ENCODE measurements at places on chromosomes 5 and 9.

DNA sequence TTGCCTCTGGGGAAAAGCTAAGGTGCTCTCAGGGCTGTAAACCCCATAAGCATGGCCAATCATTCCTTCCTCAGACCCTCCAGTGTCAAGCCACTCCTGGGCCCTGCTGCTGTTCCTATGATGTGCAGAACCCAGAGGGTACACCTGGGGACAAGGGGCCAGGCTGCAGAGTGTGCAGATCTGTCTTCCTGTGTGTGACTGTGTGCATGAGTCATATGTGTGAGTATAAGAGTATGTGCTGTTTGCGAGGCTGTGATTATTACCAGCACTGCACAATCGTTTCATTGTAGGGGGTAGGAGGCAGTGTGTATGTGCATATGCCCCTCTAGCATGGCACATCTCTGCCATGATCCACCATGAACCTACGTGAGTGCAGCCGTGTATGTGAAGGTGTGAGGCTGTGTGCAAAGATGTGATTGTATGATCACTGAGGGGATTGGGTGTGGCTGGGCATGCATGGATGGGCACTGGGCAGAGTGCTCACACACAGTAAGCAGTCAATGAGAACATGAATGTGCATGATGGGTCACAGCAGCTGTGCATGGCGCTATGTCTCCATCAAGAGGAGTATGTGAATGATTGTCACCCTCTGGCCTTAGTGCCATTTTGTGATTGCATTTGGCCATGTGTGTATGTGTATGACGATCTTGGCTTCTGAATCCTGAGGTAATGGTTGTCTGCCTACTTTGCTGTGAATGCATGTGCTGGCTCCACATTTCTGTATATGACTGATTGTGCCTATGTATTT lies 2.4 kb upstream of the OR1K1 start:
- no peak for DNase-seq

DNA sequence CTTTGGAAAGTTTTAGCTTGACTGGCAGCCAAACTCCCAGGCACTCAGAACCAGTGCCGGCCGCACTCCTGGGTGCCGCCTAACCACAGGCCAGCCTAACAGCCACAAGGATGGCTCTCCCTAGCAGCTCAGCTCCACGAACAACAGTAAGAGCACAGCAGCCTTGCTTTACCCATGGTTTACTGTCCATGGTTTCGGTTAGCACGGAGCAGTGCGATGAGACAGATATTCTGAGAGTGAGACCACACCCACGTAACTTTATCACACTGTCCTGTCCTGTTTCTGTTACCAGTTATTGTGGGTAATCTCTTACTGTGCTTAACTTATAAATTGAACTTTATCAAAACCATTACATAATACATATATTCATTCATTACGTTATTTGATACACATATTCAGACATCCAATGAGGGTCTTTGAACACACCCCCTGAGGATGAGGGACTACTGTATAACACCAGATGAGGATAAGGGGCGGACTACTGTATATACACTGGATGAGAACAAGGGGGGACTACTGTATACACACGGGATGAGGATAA lies 12.4 kb downstream of the CLPTM1L start:
- DNase-seq = no peak

DNA sequence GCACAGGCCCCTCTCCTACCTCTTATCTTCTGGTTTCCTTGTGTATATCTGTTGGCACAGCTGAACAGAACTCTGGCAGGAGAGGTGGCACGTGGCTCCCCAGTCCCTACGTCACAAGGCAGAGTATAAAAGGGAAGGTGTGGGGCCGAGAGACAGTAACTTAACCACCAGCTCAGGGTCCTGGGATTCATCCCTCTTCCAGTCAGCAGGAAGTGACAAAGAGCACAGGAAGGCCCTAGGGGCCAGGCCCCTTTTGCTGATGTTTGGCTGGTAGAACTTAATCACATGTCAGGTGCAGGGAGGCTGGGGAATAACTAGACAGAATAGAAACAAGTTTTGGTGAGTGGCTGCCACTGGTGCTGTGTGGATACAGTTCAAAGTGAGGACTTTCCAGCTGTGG lies 4.5 kb upstream of the ICE1 start:
- no peak for DNase-seq

DNA sequence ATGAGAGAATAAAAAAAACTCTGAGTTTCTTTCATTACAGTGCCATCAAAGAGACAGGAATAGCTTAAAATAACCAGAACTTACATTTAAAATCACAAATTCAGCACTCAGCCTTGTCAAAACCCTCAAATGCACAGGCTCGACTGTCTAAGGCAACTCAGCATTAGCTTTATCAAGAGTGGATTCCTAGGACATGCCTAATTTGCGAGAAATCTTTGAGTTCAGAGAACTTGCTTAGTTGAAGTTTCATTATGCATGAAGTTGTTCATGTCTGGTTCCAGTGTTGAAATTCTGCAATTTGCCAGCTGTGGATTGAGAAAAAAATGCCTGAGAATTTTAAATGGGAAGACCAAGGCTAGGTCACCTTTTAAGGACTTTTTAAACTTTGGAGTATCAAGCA lies 151.1 kb downstream of the LRRC70 start:
- no peak for DNase-seq

DNA sequence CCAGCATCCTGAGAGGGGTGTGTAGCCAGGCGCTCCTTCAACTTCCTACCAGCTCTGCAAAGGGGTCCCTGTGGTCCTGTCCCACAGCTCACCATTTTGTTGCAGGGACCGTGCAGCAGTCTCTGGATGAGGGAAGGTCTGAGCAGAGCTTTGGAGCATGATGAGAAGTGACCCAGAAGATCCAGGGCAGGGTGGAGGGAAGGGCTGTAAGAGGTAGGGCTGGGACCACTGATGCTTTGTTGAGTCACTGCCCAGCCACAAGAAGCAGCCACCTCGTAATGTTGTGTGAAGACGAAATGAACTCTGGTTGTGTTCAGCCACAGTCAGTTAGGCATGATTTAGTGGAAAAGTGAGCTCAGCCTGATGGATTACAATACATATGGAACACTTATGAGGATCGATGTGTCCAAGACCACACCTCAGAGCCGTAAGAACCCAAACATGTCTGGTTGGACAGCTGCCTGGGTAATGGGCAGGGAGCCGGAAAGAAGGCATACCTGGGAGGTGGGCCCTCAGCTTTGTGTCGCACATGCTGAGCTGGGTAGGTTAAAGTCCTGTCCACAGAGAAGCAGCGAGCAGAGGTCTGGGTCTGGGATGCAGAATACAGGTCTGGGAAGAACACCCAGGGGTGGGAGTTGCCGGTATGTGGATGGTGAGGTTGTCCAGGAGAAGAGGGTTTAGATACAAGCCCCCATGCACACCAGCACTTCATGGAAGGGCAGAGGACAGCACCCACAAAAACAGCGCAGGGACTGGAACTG lies 250.1 kb downstream of the GADD45G start:
- DNase-seq = no peak

DNA sequence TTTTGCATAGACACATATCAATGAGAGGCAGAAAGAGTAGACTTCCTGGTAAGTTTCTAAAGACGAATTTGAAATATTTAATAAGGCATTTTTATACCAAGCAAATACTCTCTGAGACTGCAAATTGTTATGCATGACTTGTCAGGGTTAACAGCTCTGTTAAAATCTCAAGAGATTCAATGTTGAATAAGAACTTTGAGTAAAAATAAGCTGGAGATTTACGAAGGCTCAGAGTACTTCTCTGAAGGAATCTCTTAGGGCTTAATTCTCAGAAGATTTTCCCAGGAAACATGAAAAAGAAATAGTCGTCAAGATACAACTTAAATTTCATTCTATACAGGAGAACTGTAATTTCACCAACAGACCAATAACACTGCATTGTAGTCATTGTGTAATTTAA lies 259.4 kb downstream of the CDH18 start:
- DNase-seq = no peak

DNA sequence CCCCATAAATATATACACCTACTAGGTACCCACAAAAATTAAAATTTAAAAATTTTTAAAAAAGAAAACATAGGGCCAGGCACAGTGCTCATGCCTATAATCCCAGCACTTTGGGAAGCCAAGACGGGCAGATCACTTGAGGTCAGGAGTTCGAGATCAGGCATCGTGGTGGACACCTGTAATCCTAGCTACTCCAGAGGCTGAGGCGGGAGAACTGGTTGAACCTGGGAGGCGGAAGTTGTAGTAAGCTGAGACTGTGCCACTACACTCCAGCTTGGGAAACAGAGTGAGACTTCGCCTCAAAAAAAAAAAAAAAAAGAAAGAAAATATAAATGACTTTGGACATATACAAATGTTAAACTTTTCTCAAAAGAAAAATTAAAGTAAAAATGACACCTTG lies 33.3 kb upstream of the RNF38 start:
- no peak for DNase-seq

Data from stimulated activated naive B cell treated with anti-CD40 and anti-IgM and Interleukin-4, amounts not matched to agents 10 μg/mL and 1 μg/mL and 100 μg/mL, for 72 hours (primary cell).